ENCODE measurements at places on chromosomes 2 and 18. TPM values are rescaled to one million over a fixed set of nuclear protein-coding genes. Genes with fewer than 3 reads are reported as not detected.

CYP27C1 gene
- 1.8 TPM for total RNA-seq

ALK gene
- total RNA-seq, result 0.32 TPM

UNC80 gene
- 0.80 TPM for total RNA-seq

KCNG2 gene
- not detected for total RNA-seq

ABCB11 gene
- 0.21 TPM for total RNA-seq

CPO gene
- 0.89 TPM for total RNA-seq

MEP1B gene
- total RNA-seq, result not detected

NPHP1 gene
- 1.9 TPM for total RNA-seq

KIF3C gene
- 5.8 TPM for total RNA-seq

NEU2 gene
- 1.7 TPM for total RNA-seq

MAL gene
- 10.7 TPM for total RNA-seq

DNA sequence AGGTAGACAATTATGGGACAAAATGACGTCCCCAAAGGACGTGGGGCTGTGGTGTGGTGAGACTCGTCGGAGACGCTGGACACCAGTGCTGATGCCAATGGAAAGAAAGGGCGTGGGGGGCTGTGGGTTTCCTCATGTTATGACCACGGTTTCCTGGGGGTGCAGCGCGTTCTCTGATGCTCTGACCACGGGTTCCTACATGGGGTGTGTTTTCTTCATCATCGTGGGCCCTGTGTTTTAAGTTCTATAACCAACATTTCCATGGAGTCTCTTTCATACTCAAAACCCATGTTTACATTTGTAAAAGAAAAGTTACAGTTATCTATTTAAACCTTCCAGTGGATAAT is 141.6 kb downstream of the RTP5 start:
- no peaks in the 10 kb centered on the region for H3K4me1 ChIP-seq
- no peaks in the 10 kb centered on the region for H3K36me3 ChIP-seq
- no peaks in the 10 kb centered on the region for H3K27me3 ChIP-seq
- no peak overlapping the region for H3K4me3 ChIP-seq

GRCh38 chr2:201413143-201413542 is 38.1 kb downstream of the TRAK2 start:
- H3K27ac ChIP-seq, result no peak overlapping the region
- peaks cover 32% of the 10 kb centered on the region for H3K4me1 ChIP-seq
- H3K4me3 ChIP-seq, result no peak overlapping the region
- no peak for DNase-seq

- H3K36me3 ChIP-seq, result no peaks in the 10 kb centered on the region
- no peaks in the 10 kb centered on the region for H3K4me1 ChIP-seq
- DNase-seq, result no peak
- H3K27ac ChIP-seq, result no peak overlapping the region
- no peak overlapping the region for H3K4me3 ChIP-seq
These were observed 91.8 kb upstream of the RFX8 start for GRCh38 chr2:101566632-101567228.

GRCh38 chr2:43941966-43942365 is 53.8 kb downstream of the LRPPRC start:
- no peak overlapping the region for H3K4me3 ChIP-seq
- DNase-seq, result no peak
- H3K27me3 ChIP-seq, result no peaks in the 10 kb centered on the region
- no peak overlapping the region for H3K27ac ChIP-seq
- H3K4me1 ChIP-seq, result no peaks in the 10 kb centered on the region
- H3K36me3 ChIP-seq, result peaks cover 57% of the 10 kb centered on the region

DNA sequence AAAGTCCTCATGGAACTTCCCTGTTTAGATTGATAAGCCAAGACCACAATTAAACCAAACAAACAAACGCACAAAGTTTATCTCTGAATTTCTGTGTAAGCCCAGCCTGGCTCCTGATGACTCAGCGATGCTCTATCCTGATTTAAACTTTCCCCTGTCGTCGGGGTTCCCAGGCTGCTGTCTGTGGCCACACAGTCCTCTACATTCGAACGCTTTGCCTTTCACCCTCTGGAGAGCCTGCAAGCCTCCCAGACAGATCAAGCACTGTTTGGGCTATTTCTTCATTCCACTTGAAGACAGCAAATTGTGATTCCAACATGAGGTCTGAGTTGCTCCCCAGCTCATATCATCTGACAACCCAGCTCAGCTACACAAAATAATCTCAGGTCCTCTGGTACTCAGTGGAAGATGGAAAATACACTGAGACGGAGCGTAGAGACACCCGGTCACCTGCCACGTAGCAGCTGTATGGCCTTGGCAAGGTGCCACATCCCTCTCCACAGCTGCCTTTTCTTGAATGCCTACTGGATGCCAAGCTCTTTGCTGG is 51.2 kb downstream of the CYRIA start:
- no peaks in the 10 kb centered on the region for H3K36me3 ChIP-seq
- no peaks in the 10 kb centered on the region for H3K27me3 ChIP-seq
- DNase-seq, result no peak
- no peak overlapping the region for H3K27ac ChIP-seq
- no peak overlapping the region for H3K4me3 ChIP-seq

DNA sequence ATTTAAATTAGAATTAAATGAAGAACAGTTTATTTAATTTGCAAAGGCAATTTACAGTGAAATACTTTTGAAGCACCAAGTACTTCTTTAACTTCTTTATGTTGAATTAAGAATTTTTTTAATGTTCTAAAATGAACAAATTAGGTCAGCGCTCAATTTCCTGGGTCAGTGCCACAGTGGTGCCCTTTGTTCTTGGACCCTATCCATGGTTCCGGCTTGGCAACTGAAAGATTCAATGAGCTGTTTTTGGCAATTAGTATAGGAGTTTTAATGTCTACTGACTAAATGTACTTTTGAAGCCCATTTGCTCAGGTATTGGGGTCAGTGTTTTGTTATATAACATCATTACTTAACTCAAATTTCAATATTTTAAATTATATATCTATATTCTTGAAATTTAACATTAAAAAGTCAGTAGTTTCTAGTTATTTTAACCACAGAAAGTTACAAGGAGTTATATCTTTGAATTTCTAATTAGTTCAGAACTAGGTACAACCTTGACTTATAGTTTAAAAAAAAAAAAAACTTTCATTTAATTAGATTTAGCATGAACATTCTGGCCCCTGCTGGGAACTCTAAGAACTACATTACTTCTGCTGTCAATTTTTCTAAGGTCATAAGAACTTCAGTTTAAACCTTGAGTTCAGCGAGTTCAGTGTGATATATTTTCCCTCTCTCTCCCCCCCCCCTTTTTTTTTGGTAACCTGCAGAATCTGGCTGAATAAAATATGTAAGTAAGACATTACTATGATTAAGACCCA is 7.6 kb upstream of the MSTN start:
- H3K36me3 ChIP-seq, result no peaks in the 10 kb centered on the region
- H3K27me3 ChIP-seq, result no peaks in the 10 kb centered on the region
- no peak overlapping the region for H3K4me3 ChIP-seq
- peaks cover 6% of the 10 kb centered on the region for H3K4me1 ChIP-seq
- H3K27ac ChIP-seq, result no peak overlapping the region

- no peak for DNase-seq
- no peaks in the 10 kb centered on the region for H3K36me3 ChIP-seq
- H3K4me3 ChIP-seq, result no peak overlapping the region
- H3K4me1 ChIP-seq, result no peaks in the 10 kb centered on the region
These were observed 602.1 kb upstream of the SYT4 start for GRCh38 chr18:43879415-43879814.

DNA sequence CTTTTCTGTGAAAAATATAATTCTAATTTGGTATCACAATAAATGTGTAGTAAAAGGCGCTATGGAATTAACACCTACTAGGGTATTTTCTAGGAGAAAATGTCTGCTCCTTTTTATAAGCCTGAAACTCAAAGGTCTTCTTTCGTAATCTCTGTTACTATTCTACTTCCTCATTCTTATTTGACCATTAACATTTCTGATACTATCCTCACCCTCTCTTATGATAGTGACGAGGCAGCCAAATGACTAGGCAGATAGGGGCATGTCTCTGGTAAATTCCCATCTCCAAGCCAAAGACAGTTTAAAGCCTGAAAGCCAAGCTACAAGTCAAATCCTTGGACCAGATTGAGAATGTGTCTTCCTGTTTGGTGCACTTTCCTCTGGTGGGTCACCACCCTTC is 251.7 kb downstream of the LRRTM4 start:
- H3K27me3 ChIP-seq, result no peaks in the 10 kb centered on the region
- no peaks in the 10 kb centered on the region for H3K36me3 ChIP-seq
- no peak for DNase-seq
- no peak overlapping the region for H3K27ac ChIP-seq

DNA sequence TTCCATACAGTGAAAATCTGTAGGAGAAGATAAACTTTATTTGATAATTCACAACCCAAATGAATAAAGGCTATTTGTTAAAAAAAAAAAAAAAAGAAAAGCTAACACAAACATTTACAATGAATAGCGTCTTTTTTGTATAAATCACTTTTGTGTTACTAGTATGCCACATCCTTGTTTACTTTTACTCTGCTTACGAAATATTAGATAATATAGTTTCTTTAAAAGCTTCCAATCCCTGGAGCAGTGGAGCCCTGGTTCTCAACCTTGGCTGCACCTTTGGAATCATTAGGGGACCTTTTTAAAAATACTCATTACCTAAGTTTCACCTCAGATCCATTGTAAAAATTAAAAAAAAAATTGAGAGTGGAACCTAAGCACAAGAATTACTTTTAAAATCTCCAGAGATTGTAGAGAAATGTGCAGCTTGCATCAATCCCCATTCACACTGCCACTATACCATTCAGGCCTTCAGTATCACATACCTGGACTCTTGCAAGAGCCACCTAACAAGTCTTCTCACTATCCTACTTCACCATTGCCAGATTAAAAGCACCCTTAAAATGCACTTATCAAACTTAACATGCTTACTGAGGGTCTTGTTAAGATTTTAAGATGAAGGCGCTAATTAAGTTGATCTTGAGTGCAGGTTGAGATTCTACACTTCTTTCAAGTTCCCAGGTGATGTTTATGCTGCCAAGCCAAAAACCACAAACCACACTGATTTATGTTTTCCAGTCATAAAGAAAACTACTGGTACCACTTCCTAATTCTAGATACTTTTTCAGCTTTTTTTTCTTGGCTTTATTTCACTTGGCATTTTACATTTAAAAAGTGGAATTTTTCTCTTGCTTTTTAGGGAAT is 59.7 kb upstream of the ZC3H15 start:
- H3K36me3 ChIP-seq, result no peaks in the 10 kb centered on the region
- H3K27me3 ChIP-seq, result no peaks in the 10 kb centered on the region
- H3K4me3 ChIP-seq, result no peak overlapping the region
- no peak for DNase-seq
- H3K27ac ChIP-seq, result no peak overlapping the region

DNA sequence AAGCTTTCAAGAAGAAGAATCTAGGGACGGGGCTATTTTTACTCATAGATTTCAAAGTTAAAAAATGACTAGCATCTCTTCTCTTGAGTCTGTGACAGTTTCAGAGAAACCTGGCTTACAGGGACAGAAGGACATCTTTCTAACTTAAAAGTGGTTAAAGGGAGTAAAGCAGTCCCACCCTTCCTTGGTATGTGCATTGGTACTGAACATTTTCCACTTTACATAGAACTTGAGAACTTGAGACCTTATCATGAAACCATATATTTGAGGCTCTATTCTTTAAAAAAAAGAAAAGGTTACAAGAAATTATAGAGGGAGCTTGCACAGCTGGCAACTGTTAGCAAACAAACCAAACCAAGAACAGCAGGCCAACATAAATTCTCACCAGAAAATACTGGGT is 73.4 kb upstream of the GAREM1 start:
- no peaks in the 10 kb centered on the region for H3K27me3 ChIP-seq
- H3K4me1 ChIP-seq, result no peaks in the 10 kb centered on the region
- H3K27ac ChIP-seq, result no peak overlapping the region
- H3K36me3 ChIP-seq, result no peaks in the 10 kb centered on the region
- no peak overlapping the region for H3K4me3 ChIP-seq

DNA sequence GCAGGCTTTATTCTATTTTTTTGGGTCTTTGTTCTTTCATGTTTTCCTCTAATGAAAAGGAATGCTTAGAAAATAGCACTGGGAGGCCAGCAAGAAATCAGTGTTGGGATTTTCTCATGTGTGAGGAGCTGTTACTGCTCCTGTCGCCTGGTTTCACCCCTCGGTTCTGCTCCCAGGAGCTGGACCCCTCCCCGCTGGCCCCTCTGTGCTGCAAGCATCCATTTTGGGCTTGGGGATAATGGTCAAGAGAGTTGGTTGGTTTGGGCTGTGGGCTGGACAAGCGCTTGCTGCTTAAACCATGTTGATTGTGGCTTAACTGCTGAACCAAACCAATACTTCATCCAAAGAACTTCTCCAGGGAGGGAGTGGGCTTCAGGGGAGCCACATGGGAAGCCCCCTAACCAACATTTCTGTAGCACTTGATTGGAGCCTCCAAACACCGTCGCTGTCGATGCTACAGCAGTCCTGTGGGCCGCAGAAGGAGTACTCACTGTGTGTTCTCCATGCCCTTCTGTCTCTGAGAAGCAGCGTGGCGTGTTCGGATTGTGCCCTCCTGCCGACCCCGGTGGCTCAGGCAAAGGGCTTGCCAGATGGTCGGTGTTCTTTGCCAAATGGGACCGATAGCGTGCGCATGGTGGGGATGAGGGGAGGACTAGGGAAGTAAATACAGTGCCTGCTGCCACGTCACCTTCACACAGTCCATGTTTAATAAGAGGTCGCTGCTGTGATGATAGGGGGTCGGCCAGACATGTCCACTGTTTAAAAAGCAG is 40.0 kb downstream of the AGAP1 start:
- H3K27ac ChIP-seq, result no peak overlapping the region
- no peak overlapping the region for H3K4me3 ChIP-seq
- H3K27me3 ChIP-seq, result no peaks in the 10 kb centered on the region

DNA sequence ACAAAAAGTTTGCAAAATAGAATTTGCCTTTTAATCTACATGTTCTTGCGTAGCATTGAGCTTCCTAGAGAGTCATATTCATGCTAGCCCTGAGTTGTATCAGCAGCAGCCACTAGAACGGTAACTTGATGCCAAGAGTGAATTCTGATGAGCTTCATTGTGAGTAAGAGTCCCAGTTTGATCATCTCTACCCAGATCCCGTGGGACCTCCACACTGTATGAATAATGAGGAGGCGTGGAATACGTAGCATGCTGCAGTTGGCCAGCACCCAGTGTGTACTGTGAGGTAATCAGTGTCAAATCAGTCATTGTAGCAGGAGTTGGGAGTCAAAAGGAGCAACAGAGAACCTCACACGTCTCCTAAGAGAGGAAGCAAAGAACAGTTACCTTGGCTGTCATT is 197.9 kb downstream of the NEDD4L start:
- no peaks in the 10 kb centered on the region for H3K27me3 ChIP-seq
- no peaks in the 10 kb centered on the region for H3K36me3 ChIP-seq
- no peak overlapping the region for H3K4me3 ChIP-seq
- H3K4me1 ChIP-seq, result peaks cover under 1% of the 10 kb centered on the region
- DNase-seq, result no peak
- no peak overlapping the region for H3K27ac ChIP-seq
